ENCODE measurements at places on chromosomes 1 and 21.

DNA sequence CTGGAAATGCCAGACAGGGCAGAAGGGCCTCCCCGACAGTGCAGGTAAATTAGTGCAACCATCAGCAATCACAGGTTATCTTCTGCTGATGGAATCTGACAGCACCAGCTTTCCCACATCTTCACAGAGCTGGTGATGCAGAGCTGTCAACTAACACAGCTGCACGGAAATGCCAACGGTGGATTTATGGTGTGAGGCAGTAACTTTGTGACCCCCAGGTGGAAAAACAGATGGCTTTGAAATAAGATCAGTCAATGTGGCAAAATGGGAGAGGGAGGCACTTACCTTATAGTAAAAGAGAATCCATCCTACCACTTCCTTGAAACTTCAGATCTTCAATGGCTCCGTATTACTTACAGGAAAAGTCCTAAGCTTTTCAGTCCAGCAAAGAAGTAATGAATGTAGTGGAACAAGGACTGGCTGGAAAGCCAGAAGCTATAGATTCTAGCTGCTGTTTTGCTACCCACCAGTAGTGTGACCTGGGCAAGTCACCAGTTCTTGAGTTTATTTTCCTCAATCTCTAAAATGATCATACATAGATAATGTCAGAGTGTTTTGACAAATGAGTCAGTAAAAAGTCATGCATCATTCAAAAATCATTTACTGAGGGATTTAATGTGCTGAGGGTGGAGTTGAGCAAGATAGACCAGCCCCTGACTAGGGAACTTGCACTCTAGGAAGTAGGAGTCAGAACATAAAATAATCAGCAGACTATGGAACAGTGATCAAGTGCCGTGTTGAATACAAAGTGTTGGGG is 245.7 kb upstream of the JUN start:
- H3K36me3 ChIP-seq, result no peaks in the 10 kb centered on the region
- no peak for DNase-seq

DNA sequence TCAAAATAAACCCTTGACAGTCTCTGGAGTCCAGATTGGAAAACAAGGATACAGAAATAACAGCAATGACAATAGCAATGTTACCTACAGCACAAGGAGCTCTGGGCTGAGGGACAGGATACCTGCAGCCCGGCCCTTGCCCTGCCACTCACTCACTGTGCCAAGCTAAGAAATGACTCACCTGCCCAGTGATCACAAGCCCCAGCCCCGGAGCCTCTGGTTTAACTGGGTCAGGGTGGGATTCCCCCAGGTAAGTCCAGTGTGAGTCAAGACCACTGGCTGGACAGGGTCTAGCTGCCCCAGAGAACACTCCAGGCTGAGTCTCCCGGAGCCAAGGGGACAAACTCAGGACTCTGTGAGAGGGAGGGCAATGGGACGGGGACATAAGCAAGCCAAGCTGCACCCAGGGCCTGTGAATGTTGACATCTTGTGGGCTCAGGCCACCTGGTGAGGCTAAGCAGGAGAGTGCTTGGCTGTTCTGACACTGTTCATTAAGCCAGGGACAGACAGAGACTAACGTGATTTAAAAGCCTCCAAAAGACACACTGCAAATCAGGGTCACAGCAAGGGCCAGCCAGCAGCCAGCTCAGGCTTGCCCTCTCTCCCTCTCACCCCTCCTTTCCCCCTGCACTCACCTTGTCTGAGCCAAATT is 64.1 kb downstream of the MIS18A start:
- no peaks in the 10 kb centered on the region for H3K27me3 ChIP-seq
- H3K36me3 ChIP-seq, result no peaks in the 10 kb centered on the region
- DNase-seq, result no peak
- no peaks in the 10 kb centered on the region for H3K4me1 ChIP-seq
- H3K27ac ChIP-seq, result no peak overlapping the region
- H3K4me3 ChIP-seq, result no peak overlapping the region

GRCh38 chr1:91806769-91807700 is 78.9 kb downstream of the TGFBR3 start:
- no peaks in the 10 kb centered on the region for H3K36me3 ChIP-seq
- no peak for DNase-seq
- H3K4me3 ChIP-seq, result no peak overlapping the region
- H3K27ac ChIP-seq, result peak overlapping the region; percentile 22
- peaks cover 95% of the 10 kb centered on the region for H3K4me1 ChIP-seq

GRCh38 chr1:206047271-206047670 is 5.7 kb upstream of the RHEX start:
- DNase-seq, result no peak
- no peaks in the 10 kb centered on the region for H3K27me3 ChIP-seq
- H3K4me3 ChIP-seq, result no peak overlapping the region
- H3K27ac ChIP-seq, result no peak overlapping the region
- H3K36me3 ChIP-seq, result no peaks in the 10 kb centered on the region
- H3K4me1 ChIP-seq, result no peaks in the 10 kb centered on the region

DNA sequence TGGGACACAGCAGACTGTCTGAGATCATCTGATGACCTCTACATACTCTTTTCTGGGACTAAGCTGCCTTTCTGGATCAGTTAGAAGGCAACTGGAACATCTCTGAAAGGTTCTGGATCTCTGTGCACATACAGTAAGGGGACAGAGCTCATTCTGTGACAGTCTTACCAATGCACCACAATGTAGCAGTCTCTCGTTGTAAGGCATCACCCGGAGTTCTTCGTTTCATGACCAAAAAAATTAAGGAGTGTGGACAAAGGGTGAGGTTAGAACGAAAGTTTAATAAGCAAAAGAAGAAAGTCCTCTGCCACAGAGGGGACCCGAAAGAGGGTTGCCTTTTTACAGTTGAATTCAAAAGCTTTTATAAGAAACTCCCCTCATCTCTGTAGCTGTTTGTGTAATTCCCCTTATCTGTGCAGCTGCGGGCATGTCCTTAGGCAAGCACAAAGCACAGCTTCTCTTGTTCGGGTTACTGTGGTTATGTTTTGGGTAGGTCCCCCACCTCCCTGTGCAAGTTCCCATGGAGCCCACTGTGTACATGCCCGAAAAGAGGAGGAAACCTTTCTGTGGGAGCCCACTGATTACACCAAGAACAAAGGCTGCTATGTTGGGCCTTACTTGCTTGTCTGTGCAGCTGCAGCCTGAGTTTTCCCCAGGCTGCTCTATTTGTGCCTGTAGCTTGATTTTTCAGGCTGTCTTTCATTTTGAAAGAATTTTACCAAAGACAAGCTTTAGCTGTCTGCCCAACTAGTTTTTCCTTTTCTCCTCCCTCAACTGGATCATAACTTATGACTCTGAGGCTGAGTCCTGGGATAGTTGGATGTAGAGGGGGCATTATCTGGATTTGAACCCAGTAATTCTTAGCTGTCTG is 53.1 kb upstream of the CACNA1E start:
- no peaks in the 10 kb centered on the region for H3K36me3 ChIP-seq
- no peaks in the 10 kb centered on the region for H3K27me3 ChIP-seq
- no peak for DNase-seq
- H3K27ac ChIP-seq, result no peak overlapping the region
- H3K4me1 ChIP-seq, result no peaks in the 10 kb centered on the region

- no peaks in the 10 kb centered on the region for H3K27me3 ChIP-seq
- peaks cover 38% of the 10 kb centered on the region for H3K4me1 ChIP-seq
- no peaks in the 10 kb centered on the region for H3K36me3 ChIP-seq
- peak overlapping the region; percentile 96 for H3K27ac ChIP-seq
Observed at GRCh38 chr1:93346421-93346993, 800 bp downstream of the DR1 start.

DNA sequence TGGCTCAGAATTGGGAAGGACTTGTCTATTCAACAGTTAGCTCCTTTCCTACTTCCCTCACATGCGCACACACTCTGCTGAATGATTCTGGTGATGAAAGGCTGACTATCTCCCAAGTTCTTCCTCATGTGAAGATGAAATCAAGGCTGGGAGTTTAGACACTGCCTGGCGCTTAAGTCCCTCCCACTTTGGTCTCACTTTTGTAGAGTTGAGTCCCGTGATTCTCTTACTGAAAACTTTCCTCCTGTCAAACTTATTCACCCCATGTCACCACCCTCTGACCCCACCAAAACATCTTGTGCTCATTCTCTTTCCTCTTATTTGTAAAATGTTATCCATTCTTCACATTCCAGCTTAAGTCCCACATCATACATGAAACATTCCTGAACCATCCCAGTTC is 8.4 kb upstream of the MRPS6 start:
- H3K27me3 ChIP-seq, result no peaks in the 10 kb centered on the region
- no peaks in the 10 kb centered on the region for H3K36me3 ChIP-seq
- H3K27ac ChIP-seq, result no peak overlapping the region
- H3K4me1 ChIP-seq, result no peaks in the 10 kb centered on the region

- no peaks in the 10 kb centered on the region for H3K36me3 ChIP-seq
- H3K27ac ChIP-seq, result no peak overlapping the region
- H3K4me1 ChIP-seq, result peaks cover 25% of the 10 kb centered on the region
- no peaks in the 10 kb centered on the region for H3K27me3 ChIP-seq
- H3K4me3 ChIP-seq, result no peak overlapping the region
- no peak for DNase-seq
Observed at GRCh38 chr1:46687093-46687659, 15.5 kb downstream of the TEX38 start.

DNA sequence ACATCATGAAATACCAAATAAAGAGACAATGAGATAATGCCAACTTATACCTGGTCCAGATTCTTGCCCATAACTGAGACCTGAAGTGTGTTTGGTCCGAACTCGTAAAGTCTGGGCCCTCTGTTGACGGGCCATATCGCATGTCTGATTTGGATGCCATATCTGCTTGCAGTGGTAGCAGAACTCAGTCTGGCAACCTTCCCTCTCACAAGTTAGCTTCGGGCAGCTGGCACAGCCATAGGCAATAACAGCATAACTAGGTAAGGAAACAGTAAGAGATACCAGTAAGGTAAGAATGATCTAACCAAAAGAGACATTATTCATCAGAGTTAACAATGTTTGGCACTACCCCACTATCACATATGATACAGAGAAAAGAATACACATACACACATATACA is 15.1 kb downstream of the RNF19B start:
- no peak for DNase-seq
- H3K27me3 ChIP-seq, result no peaks in the 10 kb centered on the region
- peak overlapping the region; percentile 64 for H3K27ac ChIP-seq
- no peak overlapping the region for H3K4me3 ChIP-seq

DNA sequence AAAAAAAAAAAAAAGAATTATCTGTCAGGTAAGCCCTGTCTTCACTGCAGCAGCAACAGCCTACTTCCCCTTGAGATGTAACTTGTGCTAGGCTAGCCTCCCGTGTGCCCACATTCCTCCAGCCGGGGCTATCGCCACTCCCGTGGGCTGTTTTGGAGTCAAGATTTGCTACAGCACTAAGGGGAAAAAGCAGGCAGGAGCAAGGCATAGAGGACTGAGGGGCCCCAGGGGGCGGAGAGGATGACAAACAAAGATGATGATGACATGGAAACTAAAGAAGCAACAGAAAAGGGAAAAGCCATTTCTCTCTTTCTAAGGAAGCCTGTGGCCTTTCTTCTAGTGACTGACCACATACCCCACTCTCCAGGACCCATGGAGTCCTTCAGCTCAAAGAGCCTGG is 1.9 kb downstream of the TNFAIP8L2 start:
- no peaks in the 10 kb centered on the region for H3K36me3 ChIP-seq
- H3K4me3 ChIP-seq, result no peak overlapping the region
